Esophagus mucosa (tissue), 1 donor: ENCODE measurements at places on chromosomes 5 and 9.
A peak's percentile ranks its signal among the peaks of the same experiment; 100 is the strongest.

GRCh38 chr5:136332223-136333015 lies 32.9 kb downstream of the TRPC7 start:
- no peak for ATAC-seq

DNA sequence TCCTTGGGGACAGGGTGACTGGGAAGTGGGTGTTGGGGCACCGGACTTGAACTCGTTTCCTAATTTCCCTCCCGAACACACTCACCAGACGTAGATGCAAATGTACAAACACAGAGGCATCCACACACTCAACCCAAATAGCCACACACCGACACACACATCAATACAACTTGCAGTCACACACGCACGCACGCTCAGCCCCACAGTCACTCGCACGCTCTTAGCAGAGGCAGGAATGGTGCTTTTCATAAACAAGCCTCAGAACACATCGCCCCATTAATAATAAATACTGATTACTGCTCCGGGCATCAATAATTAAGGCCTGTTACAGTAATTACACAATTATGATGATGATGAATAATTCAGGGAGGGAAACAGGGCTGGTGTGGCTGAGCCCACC lies 5.7 kb downstream of the BARHL1 start:
- no peak for ATAC-seq

DNA sequence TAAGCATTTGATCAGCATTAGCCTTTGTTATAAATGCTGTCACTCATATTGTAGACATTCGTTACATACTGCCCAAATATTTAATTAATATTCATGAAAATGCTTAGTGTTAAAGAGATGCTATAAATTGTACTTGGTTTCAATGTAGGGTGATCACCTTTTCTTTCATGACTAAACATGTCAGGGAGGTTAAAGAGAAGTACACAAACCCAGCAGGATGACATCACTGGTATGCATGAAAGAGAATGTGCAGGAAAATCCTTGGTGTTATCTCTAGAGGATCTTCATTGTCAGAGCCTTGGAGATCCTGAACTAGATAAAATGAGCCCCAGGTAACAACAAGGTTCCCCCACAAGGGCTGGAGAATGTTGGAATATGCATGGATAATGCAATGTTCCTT lies 33.0 kb upstream of the SV2C start:
- ATAC-seq: no peak

DNA sequence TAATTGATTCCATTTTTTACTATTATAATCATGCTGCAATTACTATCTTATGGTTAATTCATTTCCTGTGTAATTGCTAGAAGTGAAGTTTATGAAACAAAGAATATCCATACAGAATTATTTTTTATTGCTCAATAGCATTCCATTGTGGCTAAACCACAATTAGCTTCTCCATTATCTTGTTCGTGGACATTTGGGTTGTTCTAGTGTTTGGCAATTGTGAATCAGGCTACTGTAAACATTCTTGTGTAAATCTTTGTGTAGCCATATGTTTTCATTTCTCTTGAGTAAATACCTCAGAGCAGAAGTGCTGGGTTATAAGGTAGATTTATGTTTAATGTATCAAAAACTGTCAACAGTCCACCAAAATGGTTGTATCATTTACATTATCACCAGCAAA lies 341.1 kb downstream of the MAT2B start:
- no peak for ATAC-seq

- ATAC-seq: no peak
Observed at GRCh38 chr9:76353280-76353679, 40.9 kb downstream of the RFK start.

GRCh38 chr5:156427315-156427714 lies 100.4 kb downstream of the SGCD start:
- ATAC-seq: no peak

DNA sequence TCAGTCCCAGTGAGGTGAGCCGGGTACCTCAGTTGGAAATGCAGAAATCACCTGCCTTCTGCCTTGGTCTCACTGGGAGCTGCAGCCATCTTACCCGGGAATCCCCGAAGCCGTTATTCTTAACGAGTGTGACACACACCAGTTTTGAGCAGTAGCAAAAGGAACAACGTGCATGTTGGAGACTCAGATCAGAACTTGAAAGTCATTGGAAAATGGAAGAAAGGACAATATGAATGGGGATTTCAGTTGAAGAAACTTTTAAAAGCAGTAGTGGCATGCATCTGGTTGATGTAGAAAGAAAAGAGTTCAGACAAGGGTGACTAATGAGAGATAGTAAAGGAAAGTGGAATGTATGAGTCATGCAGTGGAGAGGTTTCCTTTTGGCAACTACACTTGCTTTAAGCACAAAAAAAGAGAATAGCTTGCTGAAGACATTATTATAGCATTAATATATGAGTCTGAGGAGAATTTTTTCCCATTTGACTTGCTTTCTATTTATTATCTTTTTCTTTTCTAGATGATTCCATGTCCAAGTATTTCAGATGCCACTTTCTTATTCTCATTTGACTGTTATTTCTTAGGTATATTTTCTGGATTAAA lies 44.4 kb upstream of the ANKDD1B start:
- peak; percentile 95 for ATAC-seq

- no peak for ATAC-seq
Observed at GRCh38 chr5:24272741-24273140, 372.0 kb downstream of the CDH10 start.

DNA sequence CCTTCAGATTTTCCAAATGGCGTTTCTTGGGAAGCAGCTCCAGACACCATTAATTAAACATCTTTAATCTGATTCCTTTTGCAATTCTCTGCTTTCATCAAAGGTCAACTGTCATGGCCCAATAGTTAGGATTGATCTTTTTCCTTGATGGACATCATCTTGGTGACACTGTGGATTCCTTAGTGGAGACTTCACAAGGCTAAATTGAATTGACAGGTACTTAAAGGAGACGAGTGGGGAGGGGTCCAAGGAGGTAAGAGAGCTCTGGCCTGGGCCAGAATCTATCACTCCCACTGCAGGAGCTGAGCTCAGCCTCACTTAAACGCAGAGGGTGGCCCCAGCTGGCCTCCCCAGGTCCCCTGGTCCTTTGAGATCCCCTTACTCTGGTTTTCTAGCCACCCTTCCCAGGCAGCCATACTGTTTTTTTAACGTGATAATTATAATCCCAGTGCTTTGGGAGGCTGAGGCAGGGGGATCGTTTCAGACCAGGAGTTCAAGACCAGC lies 9.9 kb upstream of the HMCN2 start:
- no peak for ATAC-seq

GRCh38 chr9:85062385-85063022 lies 393.0 kb downstream of the NTRK2 start:
- ATAC-seq: no peak

DNA sequence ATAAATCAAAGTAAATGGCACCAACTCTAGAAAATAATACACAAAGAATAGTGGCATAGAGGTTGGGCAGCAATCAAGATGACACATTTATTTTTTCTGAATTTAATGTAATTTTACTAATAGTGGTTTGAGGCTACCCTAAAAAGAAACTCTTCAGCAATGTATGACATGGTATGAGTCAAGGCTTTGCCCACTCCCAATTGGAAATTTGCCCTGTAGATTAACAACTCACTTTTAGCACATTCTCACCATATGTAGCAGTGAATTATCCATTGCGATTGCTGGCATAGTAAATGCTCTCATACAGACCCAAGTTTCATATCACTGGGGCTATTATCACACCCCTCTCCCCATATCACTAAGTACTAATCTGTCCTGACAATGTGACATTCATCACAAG lies 832.1 kb upstream of the ZNF608 start:
- no peak for ATAC-seq

DNA sequence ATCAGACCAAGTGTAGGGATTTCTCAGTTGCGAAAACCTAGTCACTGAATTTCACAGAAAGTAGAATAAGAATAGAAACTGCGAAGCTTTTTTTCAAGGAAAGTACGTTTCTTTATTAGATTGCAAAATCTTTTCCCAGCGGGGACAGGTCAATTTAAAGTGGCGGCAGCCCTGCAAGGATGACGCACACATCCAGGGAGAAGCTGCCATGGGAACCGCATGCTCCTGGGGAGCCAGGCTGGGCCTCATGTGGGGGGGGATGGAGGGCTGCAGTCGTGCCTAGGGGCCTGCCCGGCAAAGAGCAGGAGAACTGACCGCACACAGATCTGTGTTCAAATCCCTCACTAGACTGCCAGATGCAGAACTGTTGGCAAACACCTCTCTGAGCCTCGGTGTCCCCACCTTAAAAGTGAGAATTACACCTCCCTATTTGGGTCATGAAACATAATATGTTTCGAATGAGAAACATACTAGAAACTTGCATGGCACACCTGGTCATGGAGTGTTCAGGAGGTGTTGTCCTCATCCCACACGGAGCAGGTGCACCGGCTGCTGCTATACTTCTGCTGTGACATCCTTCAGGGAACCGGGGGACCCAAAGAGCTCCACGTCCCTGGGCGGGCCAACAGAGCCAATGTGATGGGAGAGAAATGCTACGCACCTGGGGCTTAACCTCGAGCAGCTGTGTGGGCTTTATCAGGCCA lies 127.8 kb upstream of the PHYKPL start:
- ATAC-seq: no peak

DNA sequence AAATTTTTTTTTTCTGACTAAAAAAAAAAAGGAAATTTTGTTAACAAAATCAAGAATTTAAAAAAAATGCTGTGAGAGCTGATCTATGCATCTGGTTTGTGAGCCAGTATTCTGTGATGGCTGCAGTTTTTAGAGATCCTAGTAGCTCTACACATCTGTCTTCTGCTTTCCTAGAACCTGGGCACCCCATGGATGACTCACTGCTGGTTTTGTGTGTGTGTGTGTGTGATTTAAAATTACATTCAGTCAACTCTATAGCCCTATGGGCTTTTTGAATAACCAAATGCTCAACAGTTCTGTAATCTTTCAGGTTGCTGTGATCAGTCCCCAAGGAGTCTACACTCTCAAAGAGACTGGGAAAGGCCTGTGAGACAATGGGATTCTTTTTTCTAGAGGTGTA lies 2.5 kb upstream of the PSMD5 start:
- ATAC-seq: no peak

DNA sequence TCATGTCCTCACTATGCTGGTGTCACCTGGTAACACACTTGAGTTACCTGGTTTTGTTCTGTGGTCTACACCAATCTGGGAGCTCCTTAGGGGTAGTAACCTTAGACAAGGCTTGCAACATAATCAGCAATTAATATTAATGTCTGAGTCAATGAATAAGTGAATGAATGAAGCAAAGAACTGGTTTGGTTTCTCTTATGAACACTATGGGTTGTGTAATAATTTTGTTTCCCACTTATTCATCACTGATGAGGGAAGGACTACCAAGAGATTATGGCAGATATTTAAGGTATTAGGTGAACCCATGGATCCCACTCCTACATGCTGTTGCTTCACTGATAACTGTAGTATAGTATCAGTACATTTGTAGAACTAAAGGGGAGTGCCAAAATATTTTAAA lies 116.0 kb downstream of the SLC12A2 start:
- ATAC-seq: peak; percentile 85

DNA sequence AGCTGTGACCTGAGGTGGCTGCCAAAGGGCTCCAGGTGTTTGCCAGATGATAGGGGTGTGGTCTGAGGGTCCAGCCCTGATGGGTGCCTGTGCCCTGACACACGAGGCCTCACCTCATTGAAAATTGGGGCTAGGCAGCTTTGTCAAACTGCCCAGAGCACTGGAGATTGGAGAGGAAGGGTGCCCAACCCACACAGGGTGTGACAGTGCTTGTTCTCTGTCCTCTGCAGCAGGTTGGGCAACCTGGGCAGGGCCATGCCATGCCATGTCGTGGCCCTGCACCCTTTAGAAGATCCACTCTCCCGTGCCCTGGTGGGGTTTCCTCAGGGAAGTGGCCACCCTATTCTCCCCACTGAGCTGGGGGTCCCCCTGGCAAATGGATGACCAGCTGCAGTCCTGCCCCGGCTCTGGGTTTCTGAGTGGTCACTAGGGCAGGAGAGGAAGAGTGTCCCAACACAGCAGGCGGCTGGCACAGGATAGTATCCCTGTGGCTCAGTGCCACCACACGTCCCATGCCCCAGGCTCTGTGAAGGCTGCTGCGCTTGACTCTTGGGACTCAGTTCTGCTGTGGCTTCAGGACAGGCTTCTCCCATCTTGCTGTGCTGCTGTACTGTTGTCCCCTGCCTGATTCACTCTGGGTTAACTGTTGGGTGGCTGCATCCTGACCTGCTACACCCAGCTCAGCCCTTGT lies 100.8 kb upstream of the PITX1 start:
- peak; percentile 84 for ATAC-seq

- no peak for ATAC-seq
Observed at GRCh38 chr5:2297991-2298390, 415.3 kb upstream of the IRX4 start.

DNA sequence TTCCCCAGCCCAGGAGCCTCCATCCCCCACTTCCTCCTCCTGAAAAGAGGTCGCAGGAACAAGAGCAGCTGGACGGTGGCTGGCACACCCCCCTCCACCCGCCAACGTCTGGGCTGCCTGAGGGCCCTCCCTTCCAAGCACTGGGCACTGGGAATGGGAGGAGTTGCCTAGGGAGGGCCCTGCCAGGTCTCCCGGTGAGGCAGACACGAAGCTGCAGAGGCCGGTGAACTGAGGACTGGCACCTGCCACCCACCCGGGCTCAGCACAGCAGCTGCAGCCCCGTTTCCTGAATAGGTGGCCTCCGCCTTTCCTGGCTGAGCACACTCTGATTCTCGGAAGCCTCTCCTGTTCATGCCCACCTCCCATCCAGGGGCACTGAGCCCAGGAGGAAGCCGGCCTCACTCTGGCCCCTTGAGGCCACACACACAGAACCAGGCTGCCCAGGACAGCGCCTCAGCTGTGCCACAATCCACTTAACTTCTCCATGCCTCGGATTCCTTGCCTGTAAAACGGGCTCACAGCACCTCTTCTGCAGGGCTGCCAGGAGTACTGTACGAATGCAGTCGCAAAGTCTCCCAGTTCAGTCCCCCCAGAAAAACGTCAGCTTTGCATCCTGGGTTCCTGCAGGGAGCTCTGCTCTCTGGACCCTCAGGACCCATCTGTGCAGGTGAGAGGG lies 1.3 kb downstream of the NPDC1 start:
- ATAC-seq: peak; percentile 12

GRCh38 chr9:16155878-16156277 lies 603.0 kb downstream of the CCDC171 start:
- ATAC-seq: no peak
